Daoy (cell line): ENCODE measurements at places on chromosomes 2 and 18. TPM values are rescaled to one million over a fixed set of nuclear protein-coding genes. Genes with fewer than 3 reads are reported as not detected.

Gene LRRTM4
- total RNA-seq, result 0.29 TPM in 1 of 2 replicates, not detected in the other

Gene AQP4
- total RNA-seq, result 0.80 and 1.4 TPM in 2 replicates

- DNase-seq, result no peak
These were observed 28.0 kb downstream of the CD28 start for GRCh38 chr2:203734276-203734983.

DNA sequence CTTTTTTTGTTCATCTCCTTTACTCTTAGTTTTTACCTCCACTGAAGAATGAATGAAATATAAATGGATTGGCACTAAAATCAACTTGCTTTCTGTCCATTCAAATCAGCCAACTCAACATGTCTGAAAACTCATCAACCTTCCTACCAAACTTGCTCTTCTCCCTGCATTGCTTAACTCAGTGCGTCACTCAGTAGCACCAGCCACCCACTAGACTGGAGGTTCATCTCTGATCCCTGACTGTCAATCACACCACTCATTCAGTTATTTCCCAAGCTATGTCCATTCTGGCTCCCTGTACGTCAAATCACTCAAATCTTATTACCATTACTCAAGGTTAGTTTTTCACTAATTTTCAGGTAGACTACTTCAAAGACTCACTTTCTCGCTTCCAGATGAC, 75.2 kb upstream of the RBMS1 start:
- DNase-seq, result no peak

GRCh38 chr2:13091455-13091854, 374.7 kb downstream of the TRIB2 start:
- DNase-seq, result no peak
